Cardiac septum (tissue), 1 donor: ENCODE measurements at places on chromosomes 11 and 22. TPM values are rescaled to one million over a fixed set of nuclear protein-coding genes. Genes with fewer than 3 reads are reported as not detected.

GRCh38 chr11:56885177-56885576 is 103.5 kb upstream of the OR5AK2 start:
- no peak for DNase-seq

The CAVIN3 gene
- 77.6 TPM for total RNA-seq

- no peak for DNase-seq
Measured at GRCh38 chr22:44293876-44294275, 18.9 kb downstream of the SHISAL1 start.

- no peak for DNase-seq
Measured at GRCh38 chr11:118846181-118846935, 37.3 kb upstream of the CXCR5 start.

DNA sequence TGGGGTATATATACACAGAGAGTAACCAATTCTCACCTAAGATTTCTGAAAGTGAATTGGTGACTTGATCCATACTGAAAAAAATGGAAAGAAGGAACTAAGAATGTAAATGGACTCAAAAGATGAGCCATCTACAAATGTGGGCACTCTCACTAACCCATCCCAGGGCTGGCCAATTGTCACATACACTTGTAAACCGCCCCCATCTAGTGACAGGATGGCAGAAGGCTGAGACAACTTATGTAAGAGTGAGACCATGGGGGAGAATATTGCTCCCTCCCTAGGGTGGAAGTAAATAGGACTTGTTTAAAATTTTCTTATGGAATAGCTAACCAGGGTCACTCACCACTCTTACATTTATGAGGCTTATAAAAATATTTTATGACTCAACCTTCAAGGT is 377.1 kb upstream of the ISX start:
- no peak for DNase-seq

GRCh38 chr22:22546490-22546889 is 12.6 kb downstream of the PRAME start:
- DNase-seq, result no peak

DNA sequence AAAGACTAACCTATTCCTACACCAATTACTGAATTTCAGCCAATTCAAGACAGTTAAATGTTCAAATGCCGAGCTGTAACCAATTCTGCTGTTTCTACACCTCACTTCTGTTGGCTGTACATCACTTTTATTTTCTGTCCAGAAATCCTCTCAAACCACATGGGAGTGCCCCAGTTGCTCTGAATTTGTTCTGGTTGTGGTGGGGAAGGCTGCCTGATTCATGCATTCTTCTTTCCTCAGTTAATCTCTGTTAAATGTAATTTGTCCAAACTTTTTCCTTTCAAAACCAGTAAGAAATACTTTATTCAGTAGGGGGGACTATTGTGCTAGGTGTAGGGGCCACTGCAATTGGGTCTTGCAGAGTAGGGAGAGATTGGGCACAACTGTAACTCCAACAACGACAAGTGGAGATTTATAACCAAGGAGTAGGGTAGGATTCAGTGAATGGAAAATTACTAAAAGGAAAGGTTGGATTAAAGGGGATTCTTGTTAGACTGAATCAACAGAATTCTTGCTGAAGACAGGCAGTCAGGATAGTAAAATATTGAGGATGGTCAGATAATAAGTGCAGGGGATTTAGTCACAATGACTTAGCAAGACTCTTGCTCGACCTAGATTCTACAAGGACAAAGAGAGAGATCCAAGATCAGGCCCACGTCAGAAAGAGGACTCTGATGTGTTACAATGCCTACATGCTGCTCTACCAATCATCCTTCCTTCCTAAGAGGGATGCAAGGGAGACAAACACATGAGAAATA is 593.5 kb upstream of the FAT3 start:
- no peak for DNase-seq

DNA sequence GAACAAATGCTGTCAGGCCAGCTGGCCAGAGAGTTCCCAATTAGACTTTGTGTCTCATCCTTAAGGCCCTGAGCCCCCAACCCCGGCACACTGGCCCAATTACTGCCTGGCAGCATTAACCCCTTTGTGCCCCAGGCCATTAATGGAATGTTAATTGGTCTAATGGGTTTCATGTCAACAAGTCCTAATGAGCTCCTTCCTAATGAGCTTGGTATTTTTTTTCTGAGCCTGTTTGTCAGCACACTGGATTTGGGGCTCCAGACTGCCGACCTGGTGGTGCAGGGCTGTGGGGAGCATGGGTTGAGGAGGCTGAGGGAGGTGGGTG is 148.8 kb downstream of the FEZ1 start:
- DNase-seq, result no peak

- DNase-seq, result no peak
Measured at GRCh38 chr11:76987203-76987602, 47.0 kb upstream of the B3GNT6 start.
